Psoas muscle (tissue), 8 donors: ENCODE measurements at places on chromosomes 4 and X. TPM values are rescaled to one million over a fixed set of nuclear protein-coding genes. Genes with fewer than 3 reads are reported as not detected.

NALF2 gene
- total RNA-seq, result 0.09 TPM

TRAM1L1 gene
- total RNA-seq, result not detected

SSX1 gene
- total RNA-seq, result not detected

GLRA3 gene
- 0.73 TPM for total RNA-seq

ZFP92 gene
- total RNA-seq, result 0.34 TPM

SRPX2 gene
- 7.3 TPM for total RNA-seq
